Cortex of kidney (tissue), 1 donor: ENCODE measurements at places on chromosomes 1 and 21.

- no peak for DNase-seq
Measured at GRCh38 chr1:174883409-174883808, 116.3 kb upstream of the CACYBP start.

- no peak for DNase-seq
Measured at GRCh38 chr1:41564741-41565475, 80.4 kb upstream of the EDN2 start.

GRCh38 chr1:40971966-40972365 is 7.5 kb upstream of the CTPS1 start:
- DNase-seq = no peak

DNA sequence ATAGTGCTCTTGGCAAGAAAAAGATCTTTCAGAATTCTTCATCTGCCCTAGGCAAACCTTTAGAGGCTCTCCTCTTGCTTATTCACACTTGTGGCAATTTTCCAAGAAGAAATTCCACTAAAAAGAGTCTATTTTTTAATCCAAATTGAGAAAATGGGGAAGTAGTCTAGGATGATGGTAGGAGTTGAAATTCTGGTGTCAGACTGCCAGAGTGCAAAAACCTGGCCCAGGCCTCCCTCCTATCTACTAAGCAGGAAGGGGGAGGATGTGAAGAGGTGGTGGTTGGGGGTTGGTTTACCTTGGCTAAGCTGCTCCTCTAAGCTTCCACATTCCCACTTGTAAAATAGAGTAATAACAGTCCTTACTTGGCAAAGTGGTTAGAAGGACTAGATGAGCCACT is 120.6 kb upstream of the KCNJ15 start:
- DNase-seq = no peak

GRCh38 chr1:182666706-182667105 is 17.7 kb downstream of the RGS8 start:
- DNase-seq = no peak

DNA sequence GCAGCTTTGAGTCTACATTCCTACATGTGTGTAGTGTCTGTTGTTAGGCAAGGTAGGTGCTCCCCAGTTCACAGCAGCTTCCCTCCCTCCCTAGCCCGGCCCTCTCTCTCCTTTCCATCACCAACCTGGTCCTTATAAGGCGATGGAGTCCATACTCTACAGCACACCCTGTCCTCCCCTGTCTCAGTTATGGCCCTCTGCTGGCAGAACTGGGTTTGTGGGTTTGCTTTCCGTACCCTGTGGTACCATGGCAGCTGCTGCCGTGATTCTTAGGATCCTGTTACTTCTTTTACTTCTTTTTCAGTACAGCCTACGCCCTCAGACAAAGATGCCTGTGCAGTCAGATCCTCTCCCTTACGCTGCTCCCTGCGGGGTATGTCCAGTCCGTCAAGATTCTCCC is 31.7 kb downstream of the AK5 start:
- no peak for DNase-seq

GRCh38 chr1:155260276-155260675 is 1.9 kb downstream of the SCAMP3 start:
- no peak for DNase-seq

GRCh38 chr1:10825592-10825991 is 29.1 kb upstream of the CASZ1 start:
- no peak for DNase-seq

DNA sequence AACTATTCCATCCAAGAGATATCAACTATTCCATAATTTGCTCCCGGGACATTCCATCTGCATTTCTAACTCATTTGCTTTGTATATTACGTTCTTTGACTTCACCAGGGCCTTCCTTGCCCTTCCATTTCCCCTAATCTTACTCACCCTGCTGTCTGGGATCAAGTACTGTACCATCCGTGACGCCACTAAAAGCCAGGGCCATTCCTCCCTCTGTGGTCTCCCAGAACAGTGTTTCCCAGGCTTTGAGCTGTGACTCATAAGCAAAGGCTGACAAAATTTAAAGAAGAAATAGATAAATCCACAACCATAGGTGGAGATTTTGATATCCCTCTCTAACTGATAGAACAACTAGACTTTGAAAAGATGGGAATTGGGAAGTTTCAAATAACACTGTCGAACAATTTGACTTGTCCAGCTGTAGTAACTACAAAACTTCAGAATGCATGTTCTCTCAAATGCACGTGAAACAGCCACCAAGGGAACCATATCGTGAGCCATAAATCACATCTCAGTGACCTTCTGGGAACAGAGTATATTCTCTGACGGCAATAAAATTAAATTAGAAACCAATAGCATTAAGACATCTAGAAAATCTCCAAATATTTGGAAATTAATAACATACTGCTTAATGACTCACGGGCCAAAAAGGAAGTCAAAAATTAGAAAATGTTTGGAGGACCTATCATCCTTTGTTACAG is 501.0 kb downstream of the SETD4 start:
- DNase-seq = no peak

- DNase-seq = no peak
Measured at GRCh38 chr1:64745986-64746940, 1.4 kb downstream of the RAVER2 start.

GRCh38 chr21:39326607-39327307 is 13.3 kb upstream of the BRWD1 start:
- no peak for DNase-seq

DNA sequence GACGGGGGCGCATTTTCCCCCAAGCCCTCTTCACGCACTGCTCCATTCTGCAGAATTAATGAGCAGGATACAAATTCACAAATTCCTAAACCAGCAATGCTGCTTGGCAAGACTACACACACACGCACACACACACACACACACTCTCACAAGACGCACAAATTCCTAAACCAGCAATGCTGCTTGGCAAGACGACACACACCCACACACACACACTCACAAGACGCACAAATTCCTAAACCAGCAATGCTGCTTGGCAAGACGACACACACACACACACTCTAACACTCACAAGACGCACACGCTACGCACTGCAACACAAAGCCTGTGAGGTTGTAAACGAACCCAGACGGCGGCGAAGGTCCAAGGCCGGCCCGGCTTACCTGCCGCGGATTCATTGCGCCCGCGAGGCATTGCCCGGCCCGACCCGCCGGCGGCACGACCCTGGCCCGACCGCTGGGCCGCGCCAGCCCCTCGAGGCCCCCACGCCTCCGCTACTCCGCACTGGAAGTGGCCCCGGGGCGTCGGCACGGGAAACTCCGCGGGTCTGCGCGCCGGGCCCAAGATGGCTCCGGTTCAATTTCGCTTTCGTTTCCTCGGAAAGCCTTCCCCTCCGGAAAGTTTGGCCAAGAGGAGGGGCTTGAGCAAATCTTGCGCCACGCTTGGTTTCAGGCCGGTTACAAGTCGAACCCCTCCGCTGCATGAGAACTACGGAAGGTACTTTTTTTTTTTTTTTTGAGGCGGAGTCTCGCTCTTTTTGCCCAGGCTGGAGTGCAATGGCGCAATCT is at the start of gene ADAR:
Gene ADAR, minus strand, starts transcription at position 578 of the 788 bp plus-strand sequence. Its CDS starts 180 bp downstream, at position 398.
- DNase-seq = no peak

GRCh38 chr1:101162300-101162699 is 74.5 kb upstream of the S1PR1 start:
- no peak for DNase-seq

DNA sequence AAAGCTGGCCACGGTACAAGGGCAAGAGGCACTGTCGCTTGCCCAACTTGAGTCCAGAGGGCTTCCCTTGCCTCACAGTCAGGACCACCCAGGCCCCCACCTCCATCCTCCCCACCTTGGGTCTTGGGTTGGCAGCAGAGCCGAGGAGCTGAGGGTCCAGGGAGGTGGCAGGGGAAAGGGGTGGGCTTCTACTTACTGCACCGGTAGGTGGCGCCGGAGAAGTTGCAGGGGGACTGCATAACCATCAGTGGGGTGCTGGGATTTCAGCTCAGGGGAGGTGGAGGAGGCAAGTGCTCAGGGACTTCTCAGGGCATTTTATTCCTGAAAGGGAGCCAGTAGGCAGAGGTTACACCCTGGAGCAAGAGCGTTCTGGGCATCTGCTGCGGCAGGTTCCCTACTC is 44.0 kb downstream of the TRIM62 start:
- DNase-seq = no peak

GRCh38 chr1:94697839-94698238 is 122.3 kb upstream of the SLC44A3 start:
- DNase-seq = no peak

GRCh38 chr1:29426701-29427279 is 190.5 kb downstream of the PTPRU start:
- DNase-seq = no peak

DNA sequence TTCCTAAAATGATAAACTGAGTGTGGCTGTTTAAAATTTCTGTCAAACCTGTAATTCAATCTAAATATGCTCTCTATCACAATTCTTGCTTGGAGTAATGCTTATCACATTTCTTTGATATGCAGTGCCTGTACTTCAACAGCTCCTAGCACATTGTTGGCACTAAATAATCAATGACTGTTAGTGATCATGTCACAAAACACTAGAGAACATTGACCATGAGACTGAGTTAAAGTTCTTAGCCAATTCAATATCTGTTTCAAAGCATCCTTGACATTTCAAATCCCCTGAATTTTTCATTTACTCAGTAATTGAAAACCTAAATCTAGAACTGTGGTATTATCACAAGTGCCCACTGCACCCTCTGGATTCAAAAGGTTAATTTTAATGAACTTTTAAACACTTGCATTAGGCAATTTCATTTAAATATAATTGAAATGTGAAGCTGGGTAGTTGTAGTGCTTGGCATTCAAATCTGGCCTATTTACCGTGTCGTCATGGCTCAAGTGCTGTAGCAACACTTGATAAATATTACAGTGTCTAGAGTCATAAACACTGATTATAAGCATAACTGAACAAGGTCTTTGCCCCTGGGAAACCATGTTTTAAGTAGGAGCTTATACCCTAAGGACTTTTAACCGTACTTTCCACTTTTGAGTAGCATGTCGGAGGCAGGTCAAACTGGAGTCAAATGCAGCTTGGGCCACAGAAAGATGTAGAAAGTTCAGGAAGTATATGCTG is 143.6 kb downstream of the LRRC7 start:
- DNase-seq = no peak

DNA sequence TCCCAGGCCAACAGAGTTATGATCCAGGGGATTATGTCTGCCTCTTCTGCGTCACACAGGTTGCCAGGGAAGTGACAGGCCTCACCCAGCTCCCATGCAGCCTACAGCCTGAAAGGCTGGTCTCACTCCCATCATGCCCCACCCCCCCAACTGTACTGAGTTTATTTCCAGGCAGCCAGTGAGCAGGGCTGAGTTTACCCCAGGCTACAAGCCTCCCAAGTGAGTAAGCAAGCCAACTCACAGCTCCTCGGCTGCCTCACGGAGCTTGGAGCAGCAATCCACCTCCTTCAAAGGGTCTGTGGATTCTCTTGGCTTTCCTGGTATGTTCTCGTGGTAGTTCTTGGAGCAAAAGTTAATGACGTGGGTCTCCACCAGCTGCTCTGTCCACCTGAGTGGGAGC is 1147.6 kb upstream of the ADGRL4 start:
- DNase-seq = no peak

DNA sequence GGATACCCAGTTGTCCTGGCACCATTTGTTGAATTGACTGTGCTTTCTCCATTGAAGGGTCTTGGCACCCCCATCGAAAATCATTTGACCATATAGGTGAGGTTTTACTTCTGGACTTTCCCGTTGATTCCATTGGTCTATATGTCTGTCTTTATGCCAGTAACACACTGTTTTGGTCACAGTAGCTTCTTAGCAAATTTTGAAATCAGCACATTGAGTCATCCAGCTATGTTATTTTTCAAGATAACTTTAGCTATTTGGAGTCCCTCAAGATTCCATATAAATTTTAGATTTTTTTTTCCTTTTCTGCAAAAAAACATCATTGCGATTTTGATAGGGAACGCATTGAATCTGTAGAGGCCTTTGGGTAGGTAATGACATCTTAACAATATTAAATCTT is 235.6 kb downstream of the SMYD3 start:
- DNase-seq = no peak

GRCh38 chr1:111878091-111878490 is 111.4 kb downstream of the KCND3 start:
- no peak for DNase-seq

GRCh38 chr1:50651476-50652263 is 228.4 kb upstream of the DMRTA2 start:
- DNase-seq = no peak

GRCh38 chr1:248924696-248925532 is 18.9 kb downstream of the PGBD2 start:
- DNase-seq = no peak

GRCh38 chr21:39575775-39576174 is 37.0 kb upstream of the B3GALT5 start:
- DNase-seq = no peak

- no peak for DNase-seq
Measured at GRCh38 chr1:246182149-246182851, 324.8 kb downstream of the SMYD3 start.

DNA sequence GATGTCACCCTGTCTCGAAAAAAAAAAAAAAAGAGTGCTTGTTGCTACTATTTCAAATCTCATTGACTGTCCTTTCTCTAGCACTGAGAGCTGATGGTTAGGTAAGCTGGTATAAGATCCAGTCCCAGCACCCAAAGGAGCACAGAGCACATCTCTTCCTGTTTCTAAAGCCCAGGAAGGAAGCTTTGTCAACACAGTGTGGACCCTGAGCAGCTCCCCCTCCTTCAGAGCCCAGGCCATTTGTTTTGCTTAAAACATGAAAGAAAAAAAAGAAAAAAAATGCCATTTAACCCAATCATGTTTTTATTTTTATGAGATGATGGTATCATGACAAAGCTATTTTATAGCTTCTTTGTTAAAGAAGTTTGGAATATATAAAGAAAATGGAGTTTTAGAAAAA is 184.1 kb upstream of the DUSP10 start:
- no peak for DNase-seq

DNA sequence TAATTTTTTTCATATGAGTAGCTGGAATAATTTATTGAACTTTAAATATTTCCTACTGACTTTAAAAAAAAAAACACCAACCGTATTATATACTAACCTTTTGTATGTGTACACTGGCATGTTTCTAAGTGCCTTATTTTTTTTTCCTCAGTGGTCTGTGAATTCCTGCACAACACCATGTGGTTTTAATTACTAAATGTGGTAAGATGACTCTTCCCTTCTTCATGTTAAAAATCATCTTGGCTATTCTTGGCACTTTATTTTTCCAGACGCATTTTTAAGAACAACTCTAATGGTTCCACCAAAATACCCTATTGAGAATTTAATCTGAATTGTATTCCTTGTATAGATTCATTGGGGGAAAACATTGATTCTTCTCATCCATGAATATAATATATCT is 28.4 kb downstream of the PPP2R5A start:
- no peak for DNase-seq
